ENCODE measurements at places on chromosomes 11 and 22. TPM values are rescaled to one million over a fixed set of nuclear protein-coding genes. Genes with fewer than 3 reads are reported as not detected.

CDHR5 gene
- total RNA-seq: not detected

JAML gene
- 17.2 TPM for total RNA-seq

OR52I2 gene
- total RNA-seq: not detected

SEC14L6 gene
- not detected for total RNA-seq

CYTH4 gene
- 16.2 TPM for total RNA-seq

TMPRSS4 gene
- 20.9 TPM for total RNA-seq

OMP gene
- not detected for total RNA-seq

- no peak for DNase-seq
Observed at GRCh38 chr11:19880088-19880345, 167.4 kb downstream of the NAV2 start.

- DNase-seq: no peak
Observed at GRCh38 chr11:59822989-59823566, 12.5 kb upstream of the MRPL16 start.

- DNase-seq: no peak
Observed at GRCh38 chr22:26783885-26784284, 126.5 kb downstream of the MIAT start.

GRCh38 chr11:68251765-68252164 is 20.0 kb downstream of the C11orf24 start:
- no peak for DNase-seq

- DNase-seq: no peak
Observed at GRCh38 chr22:20428496-20429253, 8.9 kb downstream of the SCARF2 start.

DNA sequence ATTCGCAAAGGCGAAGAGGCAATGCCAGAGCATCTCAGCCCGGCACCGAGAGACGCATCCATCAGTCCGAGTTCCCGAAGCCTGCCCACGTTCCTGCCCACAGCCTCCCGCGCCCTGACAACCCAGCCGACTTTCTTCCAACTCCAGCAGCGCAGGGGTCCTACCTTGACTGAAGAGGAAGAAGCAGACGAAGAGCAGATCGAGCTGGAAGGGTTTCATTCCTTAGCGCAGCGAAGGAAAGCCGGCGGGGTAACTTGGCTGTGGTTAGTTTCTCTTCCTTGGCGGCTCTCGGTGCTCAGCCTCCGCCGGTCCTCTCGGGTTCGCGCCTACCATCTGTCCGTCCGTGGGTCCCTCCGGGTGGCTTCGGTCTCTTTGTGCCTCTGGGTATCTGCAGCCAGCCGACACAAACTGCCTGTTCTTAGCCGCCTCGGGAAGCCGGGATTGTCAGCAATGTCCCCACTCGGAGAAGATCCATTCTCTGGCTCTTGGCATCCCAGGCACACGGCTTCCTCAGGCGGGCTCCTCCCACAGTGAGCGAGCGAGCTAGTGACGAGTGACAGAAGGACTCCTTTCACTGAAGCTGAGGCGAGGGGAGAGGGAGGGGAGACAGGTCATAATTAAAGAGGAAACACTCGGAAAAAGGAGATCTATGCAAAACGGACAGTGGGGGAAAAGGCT is at the start of gene KIRREL3:
Gene KIRREL3, minus strand, starts transcription at position 480 of the 678 bp plus-strand sequence.
- no peak for DNase-seq

DNA sequence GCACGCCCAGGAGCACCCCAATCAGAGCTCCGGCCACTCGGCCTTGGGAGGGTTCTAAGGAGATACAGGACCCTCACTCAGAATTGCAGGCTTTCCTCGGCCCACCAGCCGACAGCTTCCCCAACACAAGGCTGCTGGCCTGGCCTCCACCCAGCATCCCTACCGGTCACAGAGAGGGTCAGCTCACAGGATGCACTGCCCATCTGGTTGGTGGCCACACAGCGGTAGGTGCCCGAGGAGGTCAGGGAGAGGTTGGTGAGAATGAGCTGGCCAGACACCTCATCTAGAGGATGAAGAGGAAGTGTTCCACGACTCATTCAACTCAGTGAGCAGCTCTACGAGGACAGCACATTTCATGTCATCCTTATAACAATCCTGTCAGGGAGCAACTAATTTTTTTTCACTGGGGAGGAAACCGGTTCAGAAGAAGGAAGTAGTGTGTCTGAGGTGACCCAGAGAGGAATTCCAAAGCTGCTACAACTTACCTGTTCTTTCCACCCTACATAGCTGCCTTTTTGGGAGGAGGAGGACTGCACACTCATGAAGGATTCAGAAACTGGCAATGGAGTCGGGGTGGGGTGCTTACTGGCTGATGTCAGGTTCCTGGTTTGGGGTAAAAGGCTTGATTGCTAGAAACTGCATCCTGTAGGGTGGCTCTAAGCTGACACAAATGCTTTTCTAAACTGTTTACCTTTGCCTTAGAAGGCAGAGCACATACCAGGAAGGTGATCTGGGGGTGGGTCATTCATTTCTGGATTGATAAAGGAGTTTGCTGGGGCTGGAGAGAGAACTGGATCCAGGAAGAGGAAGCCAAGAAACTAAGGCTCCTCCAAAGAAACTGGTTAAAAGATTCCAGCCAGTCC is 3.3 kb downstream of the VSIG2 start:
- DNase-seq: peak; percentile 85

DNA sequence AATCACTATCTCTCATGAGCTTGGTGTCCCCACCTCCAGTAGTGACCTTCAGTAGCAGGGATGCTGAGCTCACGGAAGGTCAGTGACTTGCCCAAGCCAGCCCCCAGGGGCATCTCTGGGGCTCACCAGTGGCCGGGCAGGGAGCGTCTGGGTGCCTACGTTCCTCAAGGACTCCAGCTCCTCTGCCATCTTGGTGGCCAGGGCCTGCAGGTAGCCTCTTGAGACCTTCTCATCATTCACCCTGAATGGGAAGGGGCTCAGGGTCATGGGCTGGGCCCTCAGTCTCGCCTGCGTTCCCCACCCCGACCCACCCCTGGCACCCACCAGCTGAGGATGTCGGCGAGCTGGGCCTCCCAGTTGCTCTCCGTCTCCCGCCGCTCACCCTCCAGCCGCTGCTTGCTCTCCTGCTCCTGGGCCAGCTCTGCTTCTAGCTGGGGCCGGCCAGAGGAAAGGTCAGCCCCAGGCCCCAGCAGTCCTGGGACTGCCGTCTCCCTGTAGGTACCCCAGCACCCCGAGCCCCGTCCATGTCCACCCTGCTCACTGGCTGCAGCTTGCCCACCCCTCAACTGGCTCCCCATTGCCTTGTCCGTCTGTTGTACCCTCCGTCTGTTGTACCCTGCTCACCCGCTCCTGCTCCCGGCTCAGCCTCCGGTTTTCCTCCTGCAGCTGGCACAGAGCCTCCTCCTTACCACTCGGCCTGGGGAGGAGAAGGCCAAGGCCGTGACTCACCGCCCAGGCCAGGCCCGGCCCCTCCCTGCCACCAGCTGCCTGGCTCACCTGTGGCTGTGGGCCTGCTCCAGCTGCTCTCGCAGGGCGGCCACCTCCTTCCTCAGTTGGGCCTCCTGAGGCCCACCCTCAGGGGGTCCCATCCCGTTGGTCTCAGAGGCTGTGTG is 9.5 kb downstream of the CDC42BPG start:
- no peak for DNase-seq

DNA sequence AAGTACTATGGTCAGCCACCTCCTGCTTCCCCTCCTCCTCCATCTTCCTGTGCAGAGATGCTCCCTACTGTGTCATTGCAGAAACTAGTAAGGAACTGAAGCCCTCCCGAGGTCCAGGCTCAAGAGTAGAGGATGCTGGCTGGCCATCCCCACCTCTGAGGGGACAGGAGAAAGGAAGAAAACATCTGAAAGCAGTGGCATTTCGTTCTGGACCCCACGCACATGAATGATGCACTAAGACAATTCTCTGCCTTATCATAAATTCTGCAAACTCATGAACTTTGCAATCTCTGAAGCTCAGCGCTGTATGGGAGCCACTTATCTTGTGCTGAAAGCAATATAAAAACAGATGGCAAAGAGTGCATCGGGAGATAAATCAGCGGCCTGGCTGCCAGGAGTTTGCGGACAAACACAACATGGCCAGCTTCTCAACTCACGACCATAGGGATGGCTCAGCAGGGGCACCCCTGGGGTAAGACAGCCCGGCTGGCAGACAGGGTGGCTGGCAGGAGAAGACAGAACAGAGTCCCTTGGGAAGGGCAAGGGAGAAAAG is 306.4 kb downstream of the NXPE2 start:
- no peak for DNase-seq

- no peak for DNase-seq
Observed at GRCh38 chr11:13055200-13055599, 46.1 kb downstream of the RASSF10 start.

DNA sequence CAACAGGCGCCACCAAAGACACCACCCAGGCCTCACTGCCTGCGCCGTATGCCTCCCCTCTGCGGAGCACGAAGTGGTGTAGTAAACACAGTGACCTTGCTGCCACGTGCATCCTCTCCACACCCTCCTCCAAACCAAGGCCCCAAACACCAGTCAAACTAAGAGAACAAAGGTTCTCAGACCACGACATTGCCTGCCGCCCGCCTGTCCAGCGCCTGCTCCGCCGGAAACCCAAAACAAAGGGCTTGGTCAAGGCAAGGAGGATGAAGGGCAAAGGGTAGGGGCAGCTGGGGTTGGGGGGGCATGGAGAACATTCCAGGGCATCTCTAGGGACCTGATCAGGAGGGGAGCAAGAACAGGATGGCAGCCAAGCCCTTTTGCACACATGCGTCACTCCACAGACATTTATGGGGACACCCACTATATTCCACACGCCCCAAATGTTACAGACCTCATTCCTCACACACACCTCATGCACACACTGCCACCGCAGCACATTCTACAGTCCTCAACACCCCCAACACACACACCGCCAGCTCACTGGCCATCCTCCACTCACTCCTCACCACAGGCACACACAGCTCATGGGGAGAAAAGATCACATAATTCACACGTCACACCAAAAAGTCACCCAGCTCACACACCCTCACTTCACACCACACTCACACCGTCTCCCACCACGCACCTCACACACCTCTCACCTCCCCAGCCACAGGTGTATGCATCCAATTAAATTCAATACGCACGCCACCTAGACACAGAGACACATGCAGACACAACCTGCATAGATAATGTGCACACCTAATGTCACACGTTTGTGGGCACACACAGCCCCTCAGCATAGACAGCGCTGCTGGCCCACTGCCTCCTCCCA is 34.5 kb downstream of the PDE2A start:
- DNase-seq: no peak

GRCh38 chr11:113876798-113877669 is 1.7 kb upstream of the USP28 start:
- DNase-seq: peak; percentile 83

DNA sequence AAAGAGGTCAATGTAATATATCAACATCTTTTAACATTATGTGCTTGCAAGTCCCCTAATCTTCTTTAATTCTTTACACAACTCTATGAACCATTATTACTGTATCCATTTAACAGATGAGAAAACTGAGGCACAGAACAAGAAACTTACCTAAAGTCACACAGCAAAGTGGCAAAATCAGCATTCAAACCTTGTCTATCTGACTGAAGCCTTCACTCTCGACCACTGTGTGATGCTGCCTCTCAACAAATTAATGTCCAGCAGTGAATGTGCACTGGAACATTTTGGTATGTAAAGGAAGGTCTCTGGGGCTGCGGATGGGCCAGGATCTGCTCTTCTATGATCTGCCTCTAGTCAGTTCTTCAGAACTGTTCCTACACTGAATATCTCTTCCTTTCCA is 42.1 kb downstream of the PRCP start:
- DNase-seq: no peak

DNA sequence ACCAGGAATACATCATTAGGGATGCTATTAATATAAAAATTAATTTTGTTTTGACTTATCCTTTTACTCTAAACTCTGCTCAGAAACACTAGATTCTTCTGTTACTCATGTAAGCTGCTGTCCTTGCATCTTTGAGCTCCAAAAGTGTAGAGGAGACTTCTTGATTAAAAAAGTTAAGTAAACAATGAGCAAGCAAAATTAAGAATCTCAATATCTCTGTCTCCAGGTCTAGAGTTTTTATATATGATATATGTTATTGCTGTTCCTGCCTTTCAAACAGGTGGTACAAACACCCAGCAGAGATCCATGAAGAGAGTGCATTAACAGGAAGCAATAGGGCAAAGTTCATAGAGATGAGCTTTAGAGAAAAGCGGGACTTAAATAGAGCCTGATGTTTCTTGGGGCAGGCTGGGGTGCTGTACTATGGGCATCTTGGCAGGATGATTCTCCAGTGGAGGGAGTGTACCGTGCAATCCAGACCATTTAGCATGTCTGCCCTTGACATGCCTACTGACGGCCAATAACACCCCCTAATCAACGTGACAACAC is 6.9 kb downstream of the MAPK1 start:
- no peak for DNase-seq

DNA sequence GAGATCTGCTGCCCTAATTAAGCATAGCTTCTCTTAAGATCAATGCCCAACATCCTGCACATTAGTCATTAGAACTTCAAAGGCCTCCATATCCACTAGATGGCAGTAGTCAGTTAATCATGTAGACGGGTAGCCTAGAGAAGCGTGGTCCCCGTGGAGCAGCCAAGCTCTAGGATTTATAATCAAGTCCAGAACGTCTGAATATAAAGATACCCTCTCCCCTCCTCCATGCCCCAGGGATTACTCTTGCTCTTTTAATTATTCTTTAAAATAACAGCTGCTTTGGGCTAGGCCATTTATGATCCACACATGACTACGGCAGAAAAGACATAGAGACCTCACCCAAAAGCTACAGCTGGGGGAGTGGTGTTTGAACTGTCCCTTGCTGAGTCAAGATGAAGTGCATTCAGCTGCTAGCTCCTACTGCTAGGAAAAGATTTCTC is 327.6 kb upstream of the PLET1 start:
- peak; percentile 88 for DNase-seq

GRCh38 chr11:132623511-132623910 is 908.8 kb downstream of the OPCML start:
- DNase-seq: no peak

DNA sequence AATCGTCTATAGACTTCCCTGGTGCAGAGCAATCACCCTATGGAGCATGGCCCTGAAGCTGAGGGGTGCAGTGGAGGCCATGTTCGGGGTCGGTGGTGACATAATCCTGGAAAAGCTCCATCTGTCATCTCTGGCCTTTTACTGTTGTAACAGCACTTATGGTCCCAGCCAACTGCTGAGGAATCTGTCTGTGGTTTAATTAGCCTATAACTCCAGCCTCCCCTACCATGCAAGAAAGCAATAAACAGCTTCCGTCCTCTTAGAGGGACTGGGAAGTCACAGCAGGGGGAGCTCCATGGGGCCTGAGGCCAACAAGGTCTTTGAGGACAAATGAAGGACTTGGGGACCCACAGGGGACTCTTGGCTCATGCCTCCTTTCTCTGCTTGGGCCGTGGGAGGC is 159.1 kb upstream of the NECTIN1 start:
- no peak for DNase-seq

GRCh38 chr11:12770966-12771597 is 96.9 kb downstream of the TEAD1 start:
- DNase-seq: no peak
